Fibroblast of villous mesenchyme (primary cell): ENCODE measurements at places on chromosomes 3 and 15. TPM values are rescaled to one million over a fixed set of nuclear protein-coding genes. Genes with fewer than 3 reads are reported as not detected.

ECE2 gene
- not detected in 2 replicates for total RNA-seq

GOLGA8S gene
- under 0.01 TPM in 2 replicates for total RNA-seq

SLC6A11 gene
- total RNA-seq, result not detected in 2 replicates

NEO1 gene
- total RNA-seq, result 38.3 and 60.5 TPM in 2 replicates

CCR1 gene
- under 0.01 and 0.32 TPM in 2 replicates for total RNA-seq

MESD gene
- 17.1 and 24.2 TPM in 2 replicates for total RNA-seq

ZNF619 gene
- 3.9 and 5.2 TPM in 2 replicates for total RNA-seq

DNA sequence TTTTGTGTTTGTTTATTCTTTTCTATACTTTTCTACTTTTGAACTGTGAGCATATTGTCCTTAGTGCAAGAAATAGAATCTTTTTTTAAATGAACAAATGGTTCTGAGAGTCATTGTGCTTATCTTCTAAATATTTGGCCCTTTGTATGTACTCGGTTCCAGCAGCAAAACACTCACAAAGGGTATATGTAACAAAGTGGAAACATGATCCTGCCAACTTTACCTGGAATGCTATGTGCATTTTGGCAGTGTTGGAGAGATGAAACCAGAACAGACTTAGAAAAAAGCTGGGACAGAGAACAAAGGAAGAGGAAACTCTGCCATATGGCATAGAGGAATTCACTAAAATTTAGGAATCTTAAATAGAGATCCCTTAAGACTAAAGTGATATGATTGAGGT lies 150.1 kb downstream of the FGF12 start:
- DNase-seq, result no peak

GRCh38 chr3:60599586-60599985 lies 651.7 kb downstream of the FHIT start:
- no peak for DNase-seq

DNA sequence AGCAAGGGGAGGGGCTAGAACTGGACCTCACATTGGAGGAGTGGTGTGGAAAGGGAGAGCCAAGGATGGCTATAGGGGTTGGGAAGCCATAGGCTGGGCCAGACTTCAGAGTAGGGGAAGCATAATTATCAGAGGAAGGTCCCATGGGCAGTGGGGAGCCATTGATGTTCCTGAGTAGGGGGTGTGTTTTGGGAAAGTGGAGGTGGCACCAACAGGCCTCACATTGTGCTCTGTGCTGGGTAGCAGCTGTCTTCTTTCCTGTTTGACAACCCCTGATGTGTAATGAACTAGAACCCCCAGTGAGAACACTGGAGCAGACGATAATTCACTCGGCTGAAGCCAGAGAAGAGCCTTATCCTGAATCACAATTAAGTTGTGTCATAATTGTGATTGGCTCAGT lies 41.2 kb downstream of the SLC6A11 start:
- no peak for DNase-seq

DNA sequence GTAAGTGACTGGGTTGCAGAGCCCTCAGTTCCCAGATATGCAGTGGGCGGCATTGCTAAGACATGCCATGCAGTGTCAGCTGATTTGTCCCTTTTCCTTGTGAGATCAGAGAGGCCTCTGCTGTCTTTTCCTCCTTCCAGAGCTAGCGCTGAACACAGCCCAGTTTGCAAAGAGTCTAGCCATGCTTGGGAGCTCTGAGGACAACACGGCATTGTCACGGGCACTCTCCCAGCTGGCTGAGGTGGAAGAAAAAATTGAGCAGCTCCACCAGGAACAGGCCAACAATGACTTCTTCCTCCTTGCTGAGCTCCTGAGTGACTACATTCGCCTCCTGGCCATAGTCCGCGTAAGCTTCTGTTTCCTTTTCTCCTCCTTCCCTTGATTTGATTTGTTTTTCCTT lies 20.0 kb upstream of the SNX22 start:
- no peak for DNase-seq

DNA sequence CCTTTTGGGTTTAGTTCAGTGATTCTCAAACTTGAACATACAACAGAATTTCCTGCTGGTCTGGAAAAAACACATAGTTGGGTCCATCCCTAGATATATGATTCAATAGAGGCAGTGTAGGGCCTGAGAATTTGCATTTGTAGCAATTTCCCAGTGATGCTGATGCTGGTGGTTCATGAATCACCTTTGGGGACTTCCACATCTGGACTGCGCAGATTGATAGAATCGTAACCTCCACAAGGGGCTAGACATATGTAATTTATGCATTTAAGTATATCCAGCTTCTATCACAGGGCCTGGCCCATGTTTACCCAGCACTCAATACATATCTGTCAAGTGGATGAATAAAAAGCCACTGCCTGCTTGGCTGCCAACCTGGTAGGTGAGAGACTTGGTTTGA lies 33.8 kb upstream of the SUCLG2 start:
- no peak for DNase-seq

DNA sequence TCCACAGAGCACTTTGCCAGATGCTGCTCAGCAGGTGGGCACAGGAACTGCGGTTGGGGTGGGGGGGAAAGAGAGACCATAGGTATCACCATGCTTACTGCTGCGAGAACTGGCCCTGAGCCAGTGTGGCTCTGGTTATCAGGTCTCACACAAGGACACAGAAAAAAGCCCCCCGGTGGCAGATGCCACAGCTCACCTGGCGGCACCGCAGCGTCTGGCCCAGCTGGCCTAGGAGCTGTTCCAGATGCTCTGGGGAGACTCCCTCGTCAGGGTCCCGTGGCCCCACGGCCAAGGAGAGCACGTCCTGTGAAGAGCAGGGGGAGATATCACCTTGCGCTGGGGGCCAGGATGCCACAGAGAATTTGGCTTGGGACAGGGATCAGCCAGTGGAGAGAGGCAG lies 10.8 kb downstream of the CDAN1 start:
- DNase-seq, result no peak

GRCh38 chr3:13145131-13145825 lies 72.0 kb upstream of the IQSEC1 start:
- no peak for DNase-seq

DNA sequence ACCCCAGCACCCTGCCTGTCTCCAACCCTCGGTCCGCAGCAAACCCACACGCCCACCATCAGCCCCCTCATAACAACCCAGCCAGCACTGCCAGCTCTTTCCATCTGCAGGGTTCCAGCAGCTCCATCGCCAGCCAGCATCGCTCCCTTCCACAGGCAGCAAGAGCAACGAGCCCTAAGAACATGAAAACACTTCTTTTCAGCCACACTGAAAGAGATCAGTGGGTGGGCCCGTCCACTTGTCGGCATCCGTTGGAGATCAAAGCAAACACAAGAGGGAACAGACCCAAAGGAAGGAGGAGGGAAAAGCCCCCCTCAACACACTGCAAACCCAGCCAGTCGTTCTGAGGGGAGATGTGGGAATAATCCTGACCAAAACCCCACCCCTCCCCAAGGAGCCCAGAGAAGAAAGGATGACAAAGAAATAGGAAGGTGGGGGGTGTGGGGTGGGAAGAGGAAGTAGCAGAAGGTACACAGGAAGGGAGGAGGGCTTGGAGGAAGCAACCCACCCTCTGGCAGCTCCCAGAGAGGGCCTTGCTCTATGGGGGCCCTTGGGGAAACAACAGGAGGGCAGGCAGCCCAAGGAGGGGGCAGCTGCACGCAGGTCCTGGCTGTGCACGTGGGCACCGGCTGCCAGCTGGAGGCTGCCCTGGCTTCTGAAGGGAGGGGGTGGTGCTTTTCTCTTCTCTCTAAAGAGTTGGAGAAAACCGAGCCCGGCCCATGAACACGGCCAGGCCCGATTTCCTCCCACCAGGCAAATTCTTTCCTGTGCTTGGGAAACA lies 473.6 kb upstream of the PROK2 start:
- no peak for DNase-seq

- no peak for DNase-seq
These were observed 5.3 kb downstream of the SEMA7A start for GRCh38 chr15:74428442-74428787.
